Activated T-helper 1 cell treated with anti-CD3 and anti-CD28 coated beads, Interleukin-2, amount 50 U/mL, for 16 hours (primary cell): ENCODE measurements at places on chromosomes 5 and 9.

DNA sequence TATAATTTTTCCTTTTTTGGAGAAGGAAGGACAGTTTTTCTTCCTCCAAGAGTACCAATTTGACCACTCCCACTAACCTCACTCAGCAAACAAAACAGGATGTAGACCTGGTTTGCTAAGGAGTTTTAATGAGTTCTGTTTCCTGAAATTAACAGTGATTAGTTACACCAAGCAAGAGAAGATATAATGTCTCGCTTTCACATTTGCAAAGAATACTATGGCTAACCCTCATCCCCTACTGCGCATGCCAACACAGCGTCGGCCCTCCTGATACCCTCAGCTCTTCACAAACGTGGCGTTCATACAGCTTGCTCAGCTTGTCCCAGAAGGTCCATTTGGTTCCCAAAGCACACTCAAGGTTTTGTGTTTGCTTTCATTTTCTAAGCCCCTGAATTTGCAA, 41.9 kb upstream of the IPPK start:
- DNase-seq, result no peak

GRCh38 chr5:31819926-31820516, 181.1 kb downstream of the PDZD2 start:
- no peak for DNase-seq

DNA sequence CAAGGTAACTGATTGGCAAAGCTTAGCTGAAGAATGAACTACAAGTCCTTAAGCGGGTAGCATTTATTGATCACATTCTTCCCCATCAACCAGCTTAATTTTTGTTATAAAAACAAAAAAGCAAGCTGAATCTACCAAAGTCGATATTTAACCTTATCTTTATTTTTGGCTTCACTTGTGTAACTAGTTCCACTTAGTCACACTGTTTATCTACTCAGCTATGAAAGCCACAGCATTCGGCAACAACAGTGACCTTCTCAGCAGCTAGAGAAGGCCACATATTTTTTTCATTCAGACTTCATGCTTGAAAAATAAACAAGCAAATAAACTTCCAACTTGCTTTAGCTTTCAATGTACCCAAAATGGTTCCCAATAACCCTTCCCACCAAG, 69.4 kb downstream of the KLHL3 start:
- no peak for DNase-seq

DNA sequence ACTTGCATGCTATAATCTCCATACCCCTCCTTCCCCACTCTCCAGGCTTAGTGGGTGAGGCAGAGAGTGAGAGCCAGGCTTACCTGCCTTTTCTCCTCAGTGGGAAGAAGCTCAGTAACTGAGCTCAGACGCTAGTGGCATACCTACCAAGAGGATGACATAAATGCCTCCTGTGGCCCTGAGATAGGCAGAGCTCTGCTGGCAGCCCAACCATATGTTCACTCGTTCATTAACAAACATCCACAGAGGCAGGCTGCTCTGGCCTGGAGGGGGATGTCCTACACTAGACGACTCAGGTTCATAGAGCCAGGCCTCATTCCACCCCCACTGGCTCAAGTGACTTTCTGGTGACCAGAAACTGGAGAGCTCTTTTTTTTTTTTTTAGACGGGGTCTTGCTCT, 81.3 kb downstream of the THBS4 start:
- DNase-seq, result no peak

GRCh38 chr5:132065351-132065937, 5.0 kb downstream of the IL3 start:
- DNase-seq, result no peak

DNA sequence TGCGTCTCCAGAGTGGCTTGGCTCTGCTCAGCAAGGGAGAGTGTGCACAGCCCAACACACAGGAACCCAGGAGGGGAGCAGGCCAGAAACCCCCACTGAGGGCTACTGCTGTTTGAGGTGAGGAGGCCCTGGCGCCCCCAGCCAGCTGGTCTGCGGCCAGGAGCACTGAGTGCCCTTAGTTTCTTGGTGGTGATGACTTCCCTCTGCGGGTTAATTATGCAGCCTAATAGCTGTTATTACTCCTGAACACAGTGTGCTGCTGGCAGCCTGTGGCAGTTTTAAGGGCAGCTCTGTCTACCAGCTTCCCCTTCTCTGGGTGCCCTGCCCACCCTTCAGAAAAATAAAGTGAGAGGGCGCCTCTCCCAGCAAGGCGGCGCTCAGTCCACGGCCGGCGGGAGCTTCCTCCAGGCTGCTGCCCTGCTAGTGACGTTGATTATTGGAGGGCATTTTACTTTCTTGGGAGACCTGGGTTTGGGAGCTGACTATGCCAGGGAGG, 19.2 kb downstream of the GADD45G start:
- DNase-seq, result no peak

DNA sequence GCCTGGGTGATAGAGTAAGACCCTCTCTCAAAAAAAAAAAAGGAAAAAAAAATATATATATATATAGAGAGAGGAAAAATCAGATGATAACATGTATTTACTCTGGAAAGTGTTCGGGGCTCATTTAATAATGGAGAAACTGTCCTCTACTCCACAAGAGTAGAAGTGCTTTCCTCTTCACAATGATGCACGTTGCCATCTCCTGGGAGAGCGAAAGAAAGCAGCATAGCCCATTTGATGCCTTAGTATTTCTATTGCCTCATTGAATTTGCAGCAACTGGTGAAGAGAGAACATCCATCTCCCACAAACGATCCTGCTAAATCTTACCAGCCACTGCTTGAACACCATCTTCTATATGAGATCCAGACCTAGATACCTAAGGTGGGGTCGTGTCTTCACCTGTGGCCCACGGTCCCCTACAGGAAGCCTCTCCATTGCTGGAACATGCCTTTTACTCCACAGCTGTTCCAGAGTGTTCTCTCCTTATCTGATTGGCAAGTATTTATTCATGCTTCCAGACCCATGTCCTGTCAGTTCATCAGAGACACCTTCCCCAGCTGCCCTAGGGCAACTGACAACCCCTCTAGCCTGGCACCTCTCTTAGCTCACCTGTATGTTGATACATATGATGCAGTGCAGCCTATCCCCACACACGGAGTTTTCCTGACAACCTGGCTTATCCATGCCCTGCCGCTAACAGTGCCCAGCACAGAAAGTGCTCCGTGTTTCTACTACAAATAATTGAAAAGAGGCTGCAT, 115.3 kb downstream of the MARCHF11 start:
- DNase-seq, result no peak
